Ammon's horn (tissue), 1 donor: ENCODE measurements at places on chromosomes 11 and 22.

DNA sequence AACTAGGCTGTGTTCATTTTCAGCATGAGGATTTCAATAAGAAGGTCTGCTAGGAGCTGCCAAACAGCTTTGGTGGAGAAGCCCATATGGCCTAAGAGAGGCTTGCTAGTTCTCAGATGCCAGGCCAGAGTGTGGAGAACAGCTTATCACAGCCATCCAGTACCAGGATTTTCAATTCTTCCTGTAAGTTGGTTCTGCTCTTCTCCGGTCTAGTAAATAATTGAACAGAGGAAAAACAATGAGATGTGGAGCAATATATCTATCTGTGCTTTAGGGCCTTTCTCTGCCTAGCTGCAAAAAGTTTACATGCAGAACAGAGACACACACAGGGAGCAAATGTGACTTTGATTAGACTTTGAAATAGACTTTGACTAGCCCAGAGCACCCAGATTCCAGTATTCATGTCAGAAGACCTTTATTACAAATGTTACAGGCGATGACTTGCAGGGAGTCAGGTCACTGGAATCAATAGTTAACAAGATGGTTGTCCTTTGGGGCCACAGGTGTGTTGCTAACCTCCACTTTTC is 19.8 kb upstream of the PPP2R1B start:
- no peak for DNase-seq

- DNase-seq: no peak
Measured at GRCh38 chr11:34624069-34624468, 3.2 kb downstream of the EHF start.

- DNase-seq: no peak
Measured at GRCh38 chr22:19675428-19675827, 38.9 kb upstream of the SEPTIN5 start.

DNA sequence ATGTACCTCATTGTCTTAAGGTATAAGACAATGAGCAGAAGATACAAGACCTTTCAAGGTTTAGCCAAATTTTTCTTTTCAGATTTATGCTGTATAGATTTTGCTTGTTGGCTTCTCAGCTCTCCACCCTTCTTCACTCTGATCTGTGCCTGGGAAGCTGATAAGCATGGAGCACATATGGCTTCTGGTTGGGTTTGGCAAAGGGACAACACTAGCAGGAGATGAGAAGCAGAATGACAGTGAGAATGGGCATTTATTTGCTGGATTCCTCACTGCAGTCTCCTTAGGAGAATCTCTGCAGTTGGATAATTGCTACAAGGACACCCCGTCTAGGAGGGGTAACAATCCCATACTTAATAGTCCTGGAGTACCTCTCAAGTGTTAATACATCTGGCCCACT is 474.8 kb upstream of the CCDC90B start:
- DNase-seq: peak; percentile 62

DNA sequence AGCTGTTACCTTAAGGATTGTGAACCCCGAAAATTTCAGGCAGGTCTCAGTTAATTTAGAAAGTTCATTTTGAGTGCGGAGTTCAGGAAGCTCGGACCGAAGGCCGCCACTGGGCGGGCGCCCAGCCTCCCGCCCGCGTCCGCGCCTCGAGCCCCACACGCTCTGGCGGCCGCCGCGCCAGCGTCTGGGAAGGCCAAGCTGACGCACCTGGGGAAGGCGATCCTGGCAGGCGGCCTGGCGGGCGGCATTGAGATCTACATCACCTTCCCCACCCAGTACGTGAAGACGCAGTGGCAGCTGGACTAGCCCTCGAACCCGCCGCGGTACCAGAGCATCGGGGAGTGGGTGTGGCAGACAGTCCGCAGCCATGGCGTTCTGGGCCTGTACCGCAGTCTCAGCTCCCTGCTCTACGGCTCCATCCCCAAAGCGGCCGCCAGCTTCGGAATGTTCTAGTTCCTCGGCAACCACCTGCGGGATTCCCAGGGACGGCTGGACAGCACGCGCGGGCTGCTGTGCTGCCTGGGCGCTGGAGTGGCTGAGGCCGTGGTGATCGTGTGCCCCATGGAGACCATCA is 79.5 kb downstream of the CCDC83 start:
- no peak for DNase-seq

DNA sequence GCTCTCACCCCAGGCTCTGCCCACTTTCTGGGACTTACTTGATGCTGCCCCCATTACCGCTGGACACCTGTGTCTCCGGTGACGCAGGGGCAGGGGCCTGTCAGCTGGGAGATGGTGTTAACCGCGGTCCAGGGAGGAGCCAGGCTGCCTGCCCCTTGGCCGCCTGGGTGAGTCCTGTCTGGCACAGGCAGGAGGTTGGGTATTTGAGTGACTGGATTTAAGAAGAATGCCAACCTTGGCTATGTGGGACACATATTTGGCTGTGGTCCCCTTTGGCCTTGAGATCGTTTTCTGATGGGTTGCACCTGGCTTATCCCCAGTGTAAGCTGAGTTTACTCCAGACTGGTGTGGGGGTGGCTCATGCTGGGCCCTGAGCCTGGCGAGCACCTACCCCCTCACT is 2.5 kb downstream of the MUC6 start:
- no peak for DNase-seq

GRCh38 chr11:124315052-124315451 is 1.3 kb upstream of the OR8D1 start:
- DNase-seq: no peak

GRCh38 chr11:134027671-134028070 is 41.2 kb upstream of the JAM3 start:
- DNase-seq: no peak

DNA sequence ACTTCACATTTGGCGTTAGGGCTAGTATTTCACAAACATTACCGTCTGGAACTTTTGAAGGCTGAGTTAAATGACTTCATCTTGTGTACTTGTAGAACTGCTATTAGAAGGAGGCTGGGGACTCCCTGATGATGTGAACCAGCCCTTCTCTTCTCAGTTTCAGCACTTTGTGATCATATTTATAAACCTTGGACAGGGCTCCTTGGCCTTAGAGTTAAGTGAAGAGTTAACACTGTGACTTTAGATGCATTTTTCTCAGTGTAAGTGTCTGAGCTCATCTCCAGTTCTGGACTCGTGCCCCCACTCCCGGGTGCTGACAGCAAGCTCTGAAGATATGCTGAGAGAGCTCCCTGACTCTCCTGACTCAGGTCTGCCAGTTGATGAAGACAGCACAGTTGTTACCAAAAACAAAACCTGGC is 8.4 kb downstream of the MIAT start:
- no peak for DNase-seq

DNA sequence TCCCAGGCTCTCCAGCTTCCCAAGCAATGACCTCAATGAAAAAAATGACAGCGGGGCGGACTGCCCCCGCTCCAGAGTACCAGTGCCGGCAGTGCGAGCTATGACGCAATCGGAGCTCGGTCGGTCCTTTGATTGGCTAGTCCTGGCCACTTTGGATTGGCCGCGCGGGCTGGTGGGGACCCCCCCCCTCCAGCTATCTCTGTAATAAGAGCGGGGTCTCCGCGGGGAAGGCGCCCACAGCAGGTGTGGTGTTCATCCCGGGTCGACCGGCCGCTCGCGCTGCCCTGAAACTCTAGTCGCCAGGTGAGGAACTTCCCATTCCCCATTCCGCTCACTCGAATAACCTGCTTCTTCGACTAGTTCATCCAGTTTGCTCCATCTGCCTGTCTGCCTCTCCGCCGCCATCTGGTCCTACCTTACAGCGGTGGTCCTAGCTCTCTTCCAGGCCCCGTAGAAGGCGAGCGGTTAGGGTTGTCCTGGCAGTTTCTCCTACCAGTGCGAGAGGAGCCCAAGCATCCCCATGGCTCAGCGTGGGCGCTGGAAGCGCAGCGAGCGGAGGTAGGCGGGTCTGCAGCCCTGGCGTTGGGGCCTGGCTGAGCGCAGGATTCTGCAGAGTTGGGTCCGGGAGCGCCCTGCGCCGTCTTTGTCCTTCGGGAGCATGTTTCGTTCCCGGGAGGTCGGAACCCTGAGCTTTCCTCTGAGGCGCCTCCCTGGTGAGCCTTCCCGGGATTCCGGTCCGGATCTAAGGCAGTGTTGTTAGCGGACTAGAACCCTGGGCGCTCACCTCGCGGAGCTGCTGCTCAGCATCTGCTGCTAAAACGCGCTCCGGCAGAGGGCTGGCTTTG is at the start of gene CALCB:
Gene CALCB, plus strand, starts transcription at position 233 of the 845 bp plus-strand sequence. CDS start 1,126 bp downstream, outside the sequence.
- no peak for DNase-seq
